ENCODE measurements at places on chromosomes 4 and X. TPM values are rescaled to one million over a fixed set of nuclear protein-coding genes. Genes with fewer than 3 reads are reported as not detected.

DNA sequence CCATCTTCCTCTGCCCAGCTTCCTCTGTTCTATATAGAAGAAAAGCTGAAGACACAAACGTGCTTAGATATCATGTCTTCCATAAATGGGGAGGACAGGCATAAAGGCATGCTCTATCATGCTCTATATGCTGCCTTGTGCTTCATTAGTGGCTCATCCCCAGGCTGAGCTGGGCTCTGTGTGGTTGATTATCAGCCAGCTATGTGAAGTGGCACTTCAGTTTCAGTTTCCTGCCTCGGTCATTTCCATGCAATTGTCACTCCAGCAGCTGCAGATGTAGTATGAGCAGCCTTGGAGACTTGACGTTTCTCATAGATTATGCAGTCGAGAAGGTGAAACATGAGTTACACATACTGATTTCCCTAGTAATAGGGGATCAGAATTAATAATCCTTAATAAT lies 106.2 kb downstream of the SYTL5 start:
- no peak for DNase-seq

- DNase-seq, result no peak
Observed at GRCh38 chr4:151717909-151718628, 42.7 kb downstream of the GATB start.

GRCh38 chrX:148069759-148070503 lies 88.8 kb downstream of the FMR1NB start:
- DNase-seq, result no peak

The CDK16 gene
- polyA plus RNA-seq, result 18.4 TPM

DNA sequence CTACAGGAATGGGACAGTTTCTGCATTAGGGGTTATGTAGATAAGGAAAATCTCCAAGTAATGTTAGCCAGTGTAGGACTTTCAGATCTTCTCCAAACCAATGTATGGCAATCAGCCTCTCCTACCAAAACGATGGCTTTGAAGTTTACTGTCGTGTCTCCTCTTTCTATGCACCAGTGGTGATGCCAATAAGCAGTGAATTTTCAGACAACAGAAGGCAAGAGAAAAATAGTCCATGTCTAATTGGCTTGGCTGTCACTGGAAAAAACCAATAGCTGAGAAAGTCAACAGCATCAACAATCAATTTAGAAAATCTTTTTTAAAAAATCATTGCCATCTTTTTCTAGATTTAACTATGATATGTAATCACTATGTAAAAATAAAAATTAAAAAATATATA lies 35.0 kb downstream of the LIMCH1 start:
- DNase-seq, result no peak

- DNase-seq, result no peak
Observed at GRCh38 chr4:58566260-58566659, 1456.1 kb upstream of the IGFBP7 start.

DNA sequence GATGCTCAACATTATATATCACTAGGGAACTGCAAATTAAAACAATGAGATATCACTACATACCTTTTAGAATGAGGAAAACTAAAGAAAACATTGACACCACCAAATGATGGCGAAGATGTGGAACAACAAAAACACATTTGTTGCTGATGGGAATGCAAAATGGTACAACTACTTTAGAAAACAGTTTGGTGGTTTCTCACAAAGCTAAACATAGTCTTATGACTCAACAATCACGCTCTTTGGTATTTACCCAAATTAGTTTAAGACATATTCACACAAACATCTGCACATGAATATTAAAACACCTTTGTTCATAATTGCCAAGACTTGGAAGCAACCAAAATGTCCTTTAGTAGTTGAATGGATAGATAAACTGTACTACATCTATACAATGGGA lies 53.2 kb downstream of the USO1 start:
- no peak for DNase-seq

GRCh38 chr4:67288964-67289363 lies 256.3 kb downstream of the CENPC start:
- DNase-seq, result no peak

DNA sequence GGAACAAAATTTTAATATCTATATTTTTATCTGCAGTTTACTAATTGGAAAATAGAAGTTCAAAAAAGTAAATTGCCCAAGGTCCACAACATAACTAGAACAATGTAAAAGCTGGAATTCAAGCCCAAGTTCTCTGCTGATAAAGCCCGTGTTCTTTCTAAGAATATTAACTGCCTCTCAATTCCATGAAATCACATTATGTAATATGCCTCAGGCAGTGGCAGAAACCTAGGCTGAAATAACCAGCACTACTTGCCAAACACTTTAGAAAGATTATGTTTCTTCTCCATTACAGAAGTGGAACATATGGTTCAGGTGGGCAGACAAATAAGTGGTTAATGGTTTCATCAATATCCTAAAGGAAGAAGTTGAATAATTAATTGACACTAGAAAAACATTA lies 56.7 kb upstream of the ADGRL3 start:
- no peak for DNase-seq

DNA sequence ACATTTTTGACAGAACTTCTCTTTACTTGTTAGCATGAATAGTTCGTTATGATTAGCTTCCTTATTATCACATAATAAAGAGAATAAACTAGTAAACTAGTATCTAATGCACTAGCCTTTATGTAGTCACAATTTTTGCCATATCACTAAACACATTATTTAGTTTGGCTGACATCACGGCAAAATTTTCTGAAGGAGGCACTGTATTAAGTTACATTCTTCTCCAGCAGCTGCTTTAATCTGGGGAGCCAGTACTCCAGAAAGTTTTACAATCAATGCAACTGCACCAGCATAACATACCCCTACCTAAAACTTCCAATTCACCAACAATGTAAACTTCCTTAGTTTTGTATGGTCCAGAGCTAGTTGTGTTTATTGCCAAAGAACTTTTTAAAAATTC lies 87.8 kb downstream of the FIP1L1 start:
- no peak for DNase-seq

All from spleen (tissue), 13 donors.